ENCODE measurements at places on chromosomes 1 and 21. TPM values are rescaled to one million over a fixed set of nuclear protein-coding genes. Genes with fewer than 3 reads are reported as not detected.

MAEL gene
- total RNA-seq, result not detected

- H3K4me3 ChIP-seq, result no peak overlapping the region
- H3K36me3 ChIP-seq, result no peaks in the 10 kb centered on the region
- no peak for DNase-seq
- H3K4me1 ChIP-seq, result peaks cover 18% of the 10 kb centered on the region
These were observed 3.6 kb downstream of the KRTAP21-3 start for GRCh38 chr21:30714946-30715345.

DNA sequence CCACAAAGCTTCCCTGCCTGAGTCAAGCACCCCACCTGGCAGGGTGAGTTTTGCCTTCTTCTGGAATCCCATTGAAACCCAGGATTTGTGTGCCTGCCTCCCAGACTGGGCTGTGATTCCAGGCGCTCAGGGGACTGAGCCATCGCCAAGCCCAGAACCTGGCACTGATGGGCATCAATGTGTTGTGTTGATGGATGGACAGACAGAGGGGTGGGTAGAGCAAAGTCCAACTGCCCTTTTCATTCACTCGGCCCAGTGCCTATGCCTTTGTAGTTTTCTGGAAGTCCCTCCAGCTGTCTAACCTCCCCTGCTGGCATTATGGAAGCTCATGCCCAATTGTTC lies 66.0 kb upstream of the LAPTM5 start:
- no peak for DNase-seq
- H3K4me1 ChIP-seq, result peaks cover 32% of the 10 kb centered on the region
- no peaks in the 10 kb centered on the region for H3K36me3 ChIP-seq
- peak overlapping the region; percentile 58 for H3K4me3 ChIP-seq
- H3K27me3 ChIP-seq, result no peaks in the 10 kb centered on the region

- H3K27me3 ChIP-seq, result no peaks in the 10 kb centered on the region
- peak overlapping the region; percentile 45 for H3K27ac ChIP-seq
- DNase-seq, result no peak
- H3K4me3 ChIP-seq, result no peak overlapping the region
- H3K36me3 ChIP-seq, result peaks cover 14% of the 10 kb centered on the region
These were observed 96.5 kb downstream of the SMYD2 start for GRCh38 chr1:214377485-214377884.

DNA sequence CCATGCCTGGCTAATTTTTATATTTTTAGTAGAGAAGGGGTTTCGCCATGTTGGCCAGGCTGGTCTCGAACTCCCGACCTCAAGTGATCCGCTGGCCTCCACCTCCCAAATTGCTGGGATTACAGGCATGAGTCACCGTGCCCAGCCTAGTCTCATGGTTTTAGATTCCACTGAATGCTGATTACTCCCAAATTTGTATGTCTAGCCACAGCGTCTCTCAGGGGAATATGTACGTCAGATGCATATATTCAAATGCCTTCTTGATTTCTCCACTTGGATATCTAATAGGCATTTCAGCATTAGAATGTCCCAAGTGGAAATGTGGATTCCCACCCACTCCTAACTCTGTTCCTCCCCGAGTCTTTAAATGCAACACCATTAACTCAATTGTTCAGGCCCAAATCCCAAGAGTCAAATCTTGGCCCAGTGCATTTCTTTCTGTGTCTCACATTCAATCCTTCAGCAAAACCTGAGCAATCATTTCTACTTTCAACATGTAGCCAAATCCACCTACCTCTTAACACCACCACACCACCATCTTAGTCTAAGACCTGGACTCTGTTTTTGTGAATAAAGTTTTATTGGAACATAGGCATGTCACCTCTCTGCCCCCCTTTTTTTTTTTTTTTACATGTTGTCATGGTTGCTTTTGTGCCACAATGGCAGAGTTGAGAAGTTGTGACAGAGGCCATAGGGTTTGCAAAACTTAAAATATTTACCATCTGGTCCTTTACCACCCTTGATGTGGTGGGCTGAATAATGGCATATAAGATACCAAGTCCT lies 9.8 kb upstream of the CAMTA1 start:
- no peak overlapping the region for H3K27ac ChIP-seq
- H3K27me3 ChIP-seq, result peaks cover 15% of the 10 kb centered on the region
- H3K36me3 ChIP-seq, result no peaks in the 10 kb centered on the region
- H3K4me3 ChIP-seq, result no peak overlapping the region
- H3K4me1 ChIP-seq, result peaks cover 6% of the 10 kb centered on the region

GRCh38 chr1:20358761-20359263 lies 68.1 kb downstream of the VWA5B1 start:
- no peak overlapping the region for H3K4me3 ChIP-seq
- no peaks in the 10 kb centered on the region for H3K36me3 ChIP-seq
- H3K27me3 ChIP-seq, result peaks cover 10% of the 10 kb centered on the region
- DNase-seq, result peak; percentile 56
- no peak overlapping the region for H3K27ac ChIP-seq

GRCh38 chr1:208855403-208855802 lies 611.2 kb upstream of the PLXNA2 start:
- no peak for DNase-seq
- H3K36me3 ChIP-seq, result no peaks in the 10 kb centered on the region
- no peak overlapping the region for H3K27ac ChIP-seq
- H3K4me3 ChIP-seq, result no peak overlapping the region
- no peaks in the 10 kb centered on the region for H3K4me1 ChIP-seq
- H3K27me3 ChIP-seq, result no peaks in the 10 kb centered on the region

Measured in SJCRH30 (cell line).